ENCODE measurements at places on chromosomes 2 and 18.

GRCh38 chr2:53859206-53860181, at the start of gene GPR75:
Gene GPR75, minus strand, starts transcription at chr2:53859967. Its CDS starts 5,211 bp downstream, at chr2:53854756.
- DNase-seq, result no peak

DNA sequence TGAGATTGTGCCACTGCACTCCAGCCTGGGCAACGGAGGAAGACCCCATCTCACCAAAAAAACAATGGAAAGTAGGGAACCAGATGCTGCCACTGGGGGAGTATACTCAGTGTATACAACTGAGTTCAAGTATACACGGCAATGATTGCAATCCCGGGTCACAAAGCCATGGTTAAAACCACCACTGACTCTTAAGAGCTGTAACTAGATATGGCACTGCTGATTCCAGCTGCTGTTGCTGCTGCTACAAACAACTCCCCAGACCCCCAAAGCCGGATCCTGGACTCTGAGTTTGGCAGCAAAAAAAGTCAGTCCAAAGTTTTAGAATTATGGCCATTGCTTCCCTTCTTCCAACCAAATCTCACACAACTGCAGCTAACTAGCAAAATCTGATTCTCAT, 43.7 kb upstream of the COX7A2L start:
- no peak for DNase-seq

GRCh38 chr2:241094172-241094571, 7.9 kb downstream of the MTERF4 start:
- no peak for DNase-seq

DNA sequence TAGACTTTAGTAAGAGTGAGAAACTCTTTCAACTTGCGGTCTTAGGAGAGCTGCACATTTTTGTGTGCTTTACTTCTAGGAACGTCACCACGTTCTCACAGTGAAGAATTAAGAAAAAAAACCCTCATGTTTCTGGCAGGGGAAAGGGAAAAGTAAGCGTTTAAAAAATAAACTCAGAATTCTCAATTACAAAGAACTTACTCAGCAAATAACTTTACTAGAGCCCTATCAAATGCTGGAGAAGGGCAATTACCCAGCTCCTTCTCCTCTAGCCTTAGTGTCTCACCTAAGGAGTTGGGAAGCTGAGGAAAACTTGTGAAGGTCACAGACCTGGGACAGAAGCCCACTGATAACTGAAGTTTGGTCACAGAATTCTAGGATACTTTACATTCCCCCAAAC, 1500.3 kb downstream of the LRP1B start:
- DNase-seq, result no peak

- peak; percentile 60 for DNase-seq
Observed at GRCh38 chr18:77065221-77065981, 67.2 kb downstream of the MBP start.

DNA sequence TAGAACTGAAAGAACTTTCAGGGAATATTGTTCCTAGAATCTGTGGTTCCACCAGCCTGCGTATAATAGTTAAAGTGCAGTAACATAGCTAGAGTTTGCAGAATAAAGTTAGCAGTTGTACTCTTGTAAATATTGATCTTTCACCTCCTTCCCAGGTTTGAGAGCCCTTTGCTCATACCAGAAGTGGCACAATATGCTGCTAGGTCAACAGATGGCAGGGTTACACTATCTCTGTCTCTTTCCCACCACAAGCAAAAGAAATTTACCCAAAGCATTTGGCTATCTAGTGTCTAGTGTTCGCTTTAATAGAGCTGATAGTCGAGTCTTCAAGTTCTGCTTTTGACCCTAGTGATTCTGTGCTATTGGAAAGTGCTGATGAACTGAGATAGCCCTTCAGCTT, 119.0 kb upstream of the KLHL14 start:
- no peak for DNase-seq

GRCh38 chr18:48820483-48821250, 130.1 kb downstream of the SMAD7 start:
- peak; percentile 3 for DNase-seq

- DNase-seq, result no peak
Observed at GRCh38 chr2:178043266-178043665, 29.3 kb downstream of the PDE11A start.

DNA sequence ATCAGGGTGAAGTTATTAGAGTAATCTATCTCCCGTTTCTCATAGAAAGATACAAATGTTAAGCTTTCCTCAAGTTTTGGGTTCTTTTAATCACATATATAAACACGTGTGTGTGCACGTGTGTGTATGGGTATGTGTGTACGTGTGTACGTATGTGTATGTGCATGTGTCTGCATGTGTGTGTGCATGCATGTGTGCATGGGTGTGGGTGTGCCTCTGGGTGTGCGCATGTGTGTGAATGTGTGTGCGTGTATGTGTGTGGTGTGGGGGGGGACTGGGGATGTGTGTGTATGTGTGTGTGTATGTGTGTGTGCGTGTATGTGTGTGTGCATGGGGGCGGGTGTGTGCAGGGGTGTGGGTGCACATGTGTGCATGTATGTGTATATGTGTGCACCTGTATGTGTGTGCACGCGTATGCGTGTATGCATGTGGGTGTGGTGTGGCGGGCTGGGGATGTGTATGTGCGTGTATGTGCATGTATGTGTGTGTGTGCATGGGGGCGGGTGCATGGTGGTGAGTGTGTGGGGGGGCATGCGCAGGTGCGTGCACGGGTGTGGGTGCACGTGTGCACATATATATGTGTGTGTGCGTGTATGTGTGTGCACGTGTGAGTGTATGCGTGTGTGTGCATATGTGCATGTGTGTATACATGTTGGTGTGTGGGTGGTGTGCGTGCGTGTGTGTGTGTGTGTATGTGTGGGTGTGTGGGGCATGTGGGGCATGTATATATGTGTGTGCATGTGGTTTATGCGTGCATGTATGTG, 304.0 kb downstream of the MBD2 start:
- no peak for DNase-seq

DNA sequence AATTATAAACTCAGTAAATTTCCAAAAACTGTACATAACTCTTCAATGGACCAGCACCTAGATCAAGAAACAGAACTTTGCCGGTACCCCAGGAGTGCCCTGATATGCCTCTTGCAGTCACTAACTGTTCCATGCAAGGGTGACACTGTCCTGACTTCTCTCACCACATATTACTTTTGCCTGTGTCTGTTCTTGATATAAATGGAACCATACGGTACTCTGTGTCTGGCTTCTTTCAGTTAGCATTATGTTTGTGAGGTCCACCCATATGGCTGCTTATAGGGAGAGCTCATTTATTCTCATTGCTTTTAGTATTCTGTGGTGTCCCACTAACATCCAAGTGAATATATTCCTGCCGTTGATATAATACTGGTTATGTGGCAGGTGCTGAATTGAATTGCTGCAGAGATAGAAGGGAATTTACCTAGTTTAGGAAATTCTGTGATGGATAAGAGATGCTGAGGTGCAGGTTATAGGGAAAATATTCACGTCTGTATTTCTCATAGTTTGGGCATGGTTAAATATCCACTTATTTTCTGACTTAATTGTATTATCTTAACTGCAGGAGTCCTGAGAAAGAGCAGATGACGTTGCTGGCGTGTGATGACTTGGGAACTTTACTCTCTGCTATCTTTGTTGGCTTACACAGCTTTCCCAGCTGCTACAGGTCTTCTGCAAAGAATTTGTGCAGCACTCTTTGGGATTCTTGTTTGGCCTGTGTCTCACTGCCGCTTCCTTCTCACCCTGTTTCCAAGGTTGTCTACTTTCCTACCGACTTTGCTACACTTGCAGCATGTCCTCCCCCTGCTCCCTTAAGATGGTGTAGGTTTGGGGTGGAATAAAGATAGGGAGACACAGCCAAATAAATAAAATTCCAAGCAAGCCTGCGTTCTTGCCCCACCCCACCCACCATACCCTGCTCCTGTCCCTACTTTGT, 107.9 kb downstream of the MAP4K4 start:
- no peak for DNase-seq

GRCh38 chr18:33923980-33924379, 300.7 kb downstream of the NOL4 start:
- no peak for DNase-seq

- DNase-seq, result no peak
Observed at GRCh38 chr2:43424262-43425207, 171.3 kb downstream of the THADA start.

DNA sequence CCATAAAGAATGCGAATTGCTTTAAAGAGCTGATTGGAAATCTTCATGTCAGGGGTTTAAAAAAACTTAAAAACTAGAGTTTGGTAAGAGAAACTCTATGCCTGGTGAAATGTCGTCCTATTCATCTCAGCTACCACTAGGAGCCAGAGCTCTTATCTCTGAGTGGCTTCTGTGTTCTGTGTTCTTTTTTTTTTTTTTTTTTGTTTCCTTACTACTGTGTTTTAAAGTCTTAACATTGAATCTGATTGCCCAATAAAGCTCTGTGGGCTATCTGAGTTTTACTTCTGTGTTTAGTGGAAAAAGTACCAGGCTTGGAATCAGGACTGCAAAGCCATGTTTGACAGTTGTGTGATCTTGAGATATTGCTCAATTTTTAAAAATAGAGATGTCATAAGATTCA, 494.8 kb downstream of the RIT2 start:
- no peak for DNase-seq

GRCh38 chr2:175019566-175020327, 14.6 kb upstream of the CHN1 start:
- DNase-seq, result no peak

DNA sequence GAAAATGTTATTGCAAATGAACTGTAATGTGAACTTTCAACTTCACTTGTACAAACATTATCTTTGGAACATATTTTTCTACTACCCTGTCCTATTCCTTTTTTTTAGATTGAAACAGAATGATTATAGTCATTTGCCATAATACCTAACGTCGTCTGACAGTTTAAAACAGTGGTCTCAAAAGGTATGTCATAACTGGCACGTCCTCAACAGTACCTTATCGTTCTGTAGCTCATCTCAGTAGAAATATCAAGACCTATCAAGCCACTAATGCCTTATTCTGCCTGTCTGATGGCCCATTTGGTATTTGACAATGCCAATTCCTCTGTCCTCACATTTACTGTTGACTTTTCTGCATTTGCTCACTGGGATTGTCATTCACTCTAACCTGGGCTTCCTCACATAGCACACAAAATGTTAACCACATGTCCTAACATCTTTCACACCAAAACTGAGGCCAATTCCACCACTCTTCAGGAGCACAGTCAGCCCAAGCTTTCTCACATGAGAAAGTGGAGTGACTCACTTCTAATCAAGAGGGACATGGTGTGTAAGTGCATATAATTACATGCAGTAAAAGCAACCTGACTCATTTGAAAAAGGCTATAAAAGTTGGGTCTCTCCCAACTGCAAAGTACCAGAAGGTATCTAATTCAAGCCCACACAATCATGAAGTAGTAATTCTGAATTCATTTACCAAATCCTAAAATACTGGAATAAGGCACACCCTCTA, 34.8 kb downstream of the DNER start:
- DNase-seq, result no peak

DNA sequence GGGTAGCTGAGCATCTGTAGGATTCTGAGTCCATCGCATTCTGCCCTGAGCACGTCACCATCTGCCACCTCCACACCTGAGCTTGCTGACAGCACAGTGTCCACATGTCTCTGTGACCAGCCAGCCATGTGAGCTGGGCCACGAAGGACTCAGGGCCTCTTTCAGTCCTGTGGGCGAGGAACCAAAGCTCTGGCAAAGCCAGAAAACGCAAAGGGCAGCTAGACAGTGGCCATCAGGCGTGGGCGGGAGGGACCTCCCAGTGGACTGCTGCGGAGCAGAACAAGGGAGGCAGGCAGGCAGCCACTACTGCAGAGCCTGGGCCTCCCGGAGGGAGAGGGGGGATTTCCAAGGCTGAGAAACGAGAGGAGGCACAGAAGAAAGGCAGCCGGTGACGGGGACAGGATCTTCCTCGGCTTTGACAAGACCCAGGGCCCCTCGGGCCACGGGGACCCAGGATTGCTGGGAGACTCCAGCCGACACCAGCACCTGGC, 274.6 kb upstream of the SALL3 start:
- DNase-seq, result no peak

DNA sequence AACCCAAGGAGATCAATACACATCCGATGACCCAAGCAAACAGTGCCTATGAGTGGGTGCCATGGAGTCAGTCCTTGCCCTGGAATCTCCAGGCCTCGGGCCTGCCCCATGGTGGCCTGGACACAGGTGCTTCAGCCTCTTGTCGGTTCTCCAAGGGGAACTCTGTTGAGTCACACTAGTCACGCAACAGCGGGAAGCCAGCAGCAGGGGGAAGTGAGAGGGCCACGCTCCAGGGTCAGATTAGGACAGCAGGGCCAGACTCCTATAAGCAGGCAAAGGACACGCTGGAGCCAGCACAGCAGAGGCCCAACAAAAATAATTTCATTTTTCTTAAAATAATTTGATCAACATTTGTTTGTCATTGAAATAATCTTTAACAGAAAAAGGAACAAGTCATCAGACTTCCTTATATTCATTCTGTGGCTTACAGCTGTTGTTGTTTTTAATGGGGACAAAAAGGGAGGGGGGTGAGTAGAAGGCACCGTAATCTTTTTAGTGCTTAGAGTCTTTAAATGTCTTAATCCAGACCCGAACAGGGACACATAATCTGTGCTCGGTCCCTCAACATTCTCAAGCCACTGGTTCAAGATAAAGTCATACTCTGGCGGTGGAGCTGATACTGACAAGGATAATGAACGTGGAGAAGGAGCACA, 16.4 kb upstream of the ARMC9 start:
- no peak for DNase-seq

- DNase-seq, result no peak
Observed at GRCh38 chr18:45860971-45861370, 35.5 kb downstream of the SIGLEC15 start.

DNA sequence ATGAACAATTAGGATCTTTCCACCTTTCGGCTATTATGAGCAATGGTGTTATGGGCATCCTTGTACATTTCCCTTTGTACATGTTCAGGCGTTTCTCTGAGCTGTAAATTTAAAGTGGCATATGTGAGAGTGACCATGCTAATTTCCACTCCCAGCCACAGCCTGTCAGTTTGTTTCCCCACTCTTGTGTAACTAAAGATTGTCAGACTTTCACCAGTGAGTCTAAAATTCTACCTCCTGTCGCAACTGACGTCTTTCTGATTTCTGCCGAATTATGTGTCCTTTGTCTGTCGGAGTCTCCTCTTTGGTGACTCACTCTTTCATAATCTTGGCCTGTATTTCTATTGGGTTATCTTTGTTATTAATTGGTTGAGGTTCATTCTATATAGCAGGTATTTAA, 50.7 kb downstream of the TRAPPC12 start:
- no peak for DNase-seq

GRCh38 chr2:26520148-26520449, 42.2 kb upstream of the OTOF start:
- no peak for DNase-seq

DNA sequence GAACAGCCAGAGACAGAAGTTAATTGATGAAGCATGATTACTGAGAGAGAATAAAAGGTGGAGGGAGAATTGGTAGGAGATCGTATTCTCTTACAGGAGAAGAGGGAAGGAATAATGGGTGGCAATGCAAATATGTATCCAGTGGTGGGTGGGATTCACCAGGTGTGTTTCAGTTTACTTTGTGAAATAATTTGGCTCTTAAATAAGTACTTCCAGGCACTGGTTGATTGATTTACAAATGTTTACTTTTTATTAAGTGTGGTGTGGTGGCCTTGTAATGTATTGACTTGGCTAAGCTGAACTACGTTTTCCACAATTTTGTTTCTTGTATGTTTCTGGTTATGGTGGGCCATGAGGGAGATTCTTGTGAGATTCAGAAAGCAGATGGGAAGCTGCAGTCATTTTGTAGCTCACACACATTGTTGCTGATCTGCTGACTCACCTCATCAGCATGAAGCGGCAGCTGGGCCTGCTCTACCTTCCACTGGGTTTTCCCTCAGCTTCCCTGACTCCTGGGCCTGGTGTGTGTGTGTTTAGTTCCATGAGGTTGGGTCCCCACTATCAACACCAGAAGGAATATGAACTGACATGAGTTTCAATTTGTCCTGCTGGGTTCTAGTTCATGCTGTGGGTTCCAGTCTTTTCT, 32.6 kb downstream of the MYL12B start:
- no peak for DNase-seq
